ENCODE measurements at places on chromosomes 4 and X.

DNA sequence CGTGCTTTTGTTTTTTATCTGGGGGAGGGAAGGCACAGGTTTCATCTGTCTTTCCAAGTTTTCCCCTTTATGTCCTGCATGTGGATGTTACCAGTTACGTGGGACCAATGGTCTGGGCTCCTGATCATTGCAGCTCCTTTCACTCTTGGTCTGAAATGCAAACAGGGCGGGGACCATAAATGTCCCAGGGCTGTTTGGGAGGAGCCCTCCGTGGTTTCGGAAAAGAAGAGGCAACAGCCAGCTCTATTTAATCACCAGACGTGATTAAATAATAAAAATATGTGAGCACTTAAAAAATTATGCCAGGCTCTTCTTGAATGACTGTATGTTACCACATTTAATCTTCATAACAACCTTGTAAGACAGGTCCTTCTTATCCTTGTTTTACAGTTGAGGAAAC is 30.8 kb upstream of the C1GALT1C1 start:
- DNase-seq, result no peak

DNA sequence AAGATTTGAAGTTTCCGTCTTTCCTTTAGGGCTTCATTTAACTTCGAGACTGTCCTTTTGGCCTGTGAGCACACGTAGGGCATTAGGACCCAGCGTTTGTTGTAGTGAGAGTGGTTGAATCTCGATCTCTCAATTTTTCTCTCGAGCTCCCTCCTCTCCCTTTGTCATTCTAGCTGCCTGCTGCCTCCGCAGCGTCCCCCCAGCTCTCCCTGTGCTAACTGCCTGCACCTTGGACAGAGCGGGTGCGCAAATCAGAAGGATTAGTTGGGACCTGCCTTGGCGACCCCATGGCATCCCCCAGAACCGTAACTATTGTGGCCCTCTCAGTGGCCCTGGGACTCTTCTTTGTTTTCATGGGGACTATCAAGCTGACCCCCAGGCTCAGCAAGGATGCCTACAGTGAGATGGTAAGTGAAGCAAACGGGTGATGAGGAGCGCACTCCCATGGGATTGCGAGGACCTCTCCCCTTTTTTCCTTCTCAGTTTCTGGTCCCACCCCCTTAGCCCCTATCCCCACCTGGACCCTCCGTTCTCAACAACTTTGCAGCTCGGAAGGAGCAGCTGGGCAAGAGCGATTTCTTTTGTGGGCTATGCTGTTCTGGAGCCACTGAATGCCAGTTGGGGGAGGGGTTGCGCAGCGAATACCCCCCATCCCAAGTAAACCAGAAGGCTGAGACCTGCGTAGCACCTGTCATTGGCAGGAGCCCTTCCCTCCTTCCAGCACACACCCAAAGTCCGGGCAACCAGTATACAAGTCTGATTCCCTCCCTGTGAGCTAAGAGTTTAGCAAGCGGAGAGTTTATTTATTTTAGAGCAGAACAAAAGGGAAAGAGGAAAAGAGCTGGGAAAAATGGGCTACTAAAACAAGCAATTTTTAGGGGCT is at the start of gene TMEM35A:
Gene TMEM35A (plus strand): TSS at position 164 of the 883 bp plus-strand sequence. CDS start 124 bp downstream, at position 288.
- peak; percentile 33 for DNase-seq

GRCh38 chrX:2533424-2533823 is 32.6 kb upstream of the DHRSX start:
- DNase-seq, result no peak

GRCh38 chr4:119684463-119684862 is 55.9 kb upstream of the PDE5A start:
- no peak for DNase-seq

DNA sequence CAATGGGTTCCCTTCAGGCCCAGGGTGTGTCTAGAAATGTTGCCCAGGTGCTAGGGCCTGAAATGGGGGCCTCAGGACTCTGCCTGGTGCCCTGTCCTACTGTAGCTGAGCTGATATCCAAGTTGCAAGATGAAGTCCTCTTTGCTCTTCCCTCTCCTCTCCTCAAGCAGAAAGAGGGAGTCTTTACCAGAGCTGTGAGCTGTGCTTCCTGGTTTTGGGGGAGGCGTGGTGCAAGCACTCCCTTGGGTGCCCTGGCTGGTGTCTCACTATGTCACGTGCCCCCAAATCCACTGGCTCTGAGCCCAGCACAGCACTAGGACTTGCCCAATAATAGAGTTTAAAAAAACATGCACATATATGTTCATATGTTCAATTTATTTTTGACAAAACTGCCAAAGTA is 29.3 kb upstream of the CT47A1 start:
- DNase-seq, result no peak

DNA sequence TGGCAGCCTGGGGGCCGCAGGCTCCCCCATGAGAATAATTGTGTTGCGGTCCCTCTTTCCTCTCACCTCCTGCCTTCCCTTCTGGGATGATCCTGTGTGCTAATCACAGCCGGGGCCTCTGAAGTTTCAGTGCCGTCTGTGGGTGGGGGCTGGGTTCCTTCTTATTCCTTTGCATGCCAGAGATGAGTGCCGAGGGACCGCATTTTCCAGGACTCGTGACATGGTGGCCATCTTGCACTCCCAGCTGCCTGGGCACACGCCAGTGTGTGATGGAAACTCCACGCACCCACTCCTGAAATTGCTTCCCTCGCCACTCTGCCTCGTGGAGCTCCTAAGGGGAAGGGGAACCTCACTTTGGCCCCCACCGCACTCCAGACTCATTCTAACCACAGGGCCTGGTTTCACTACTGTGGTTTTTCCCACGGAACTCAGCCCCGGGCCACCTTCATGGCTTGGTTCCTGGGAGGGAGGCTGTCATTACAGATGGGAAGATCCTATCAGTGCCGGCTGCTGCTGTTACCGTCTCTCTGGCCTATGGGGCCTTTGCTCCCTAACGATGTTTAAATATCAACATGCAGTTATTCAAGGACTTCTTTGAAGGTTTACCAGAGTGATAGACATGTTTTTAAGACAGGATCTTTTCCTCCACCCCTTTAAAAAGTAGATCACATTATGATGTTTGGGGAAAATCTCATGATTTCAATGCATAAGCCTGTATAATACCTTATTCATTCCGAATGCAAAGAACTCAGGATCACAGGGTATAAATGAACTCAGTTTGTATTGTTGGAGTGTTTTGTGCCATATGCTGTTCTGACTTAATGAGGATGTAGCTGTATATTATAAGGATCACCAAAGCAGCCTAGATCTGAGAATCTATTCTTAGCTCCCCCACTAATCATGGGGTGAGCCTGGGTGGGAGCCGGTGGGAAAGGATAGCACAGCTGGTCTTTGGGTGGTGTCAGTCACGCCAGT is 89.6 kb downstream of the SORCS2 start:
- no peak for DNase-seq

DNA sequence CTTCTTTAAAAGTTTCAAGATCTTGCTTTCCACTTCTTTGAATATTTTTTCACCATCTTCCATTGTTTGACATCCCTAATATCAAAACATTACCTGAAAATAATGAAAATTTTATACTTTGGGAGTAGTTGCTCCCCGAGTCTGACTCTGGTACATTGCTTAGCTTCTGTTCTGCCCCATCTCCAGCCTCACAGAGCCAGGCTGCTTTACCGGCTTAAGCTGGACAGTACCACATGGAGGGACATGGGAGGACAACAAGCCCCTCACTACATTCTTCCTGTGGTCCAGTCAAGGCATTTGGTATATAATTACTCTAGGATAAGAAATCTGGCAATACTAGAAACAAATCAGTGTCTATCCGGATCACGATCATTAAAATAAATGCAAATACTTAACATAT is 60.2 kb downstream of the UGT8 start:
- DNase-seq, result no peak

DNA sequence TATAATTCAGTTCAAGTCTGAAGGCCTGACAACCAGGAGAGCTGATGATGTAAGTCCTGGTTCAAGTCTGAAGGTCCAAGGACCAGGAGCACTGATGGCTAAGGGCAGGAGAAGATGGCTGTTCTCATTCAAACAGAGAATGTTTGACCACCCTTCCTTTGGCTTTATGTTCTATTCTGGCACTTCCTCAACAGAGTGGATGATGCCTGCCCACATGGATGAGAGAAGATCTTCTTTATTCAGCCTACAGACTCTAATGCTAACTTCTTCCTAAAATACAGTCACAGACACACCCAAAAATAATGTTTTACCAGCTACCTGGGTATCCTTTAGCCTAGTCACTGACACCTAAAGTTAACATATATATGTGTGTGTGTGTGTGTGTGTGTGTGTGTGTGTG is 25.6 kb upstream of the IRF2 start:
- DNase-seq, result no peak

DNA sequence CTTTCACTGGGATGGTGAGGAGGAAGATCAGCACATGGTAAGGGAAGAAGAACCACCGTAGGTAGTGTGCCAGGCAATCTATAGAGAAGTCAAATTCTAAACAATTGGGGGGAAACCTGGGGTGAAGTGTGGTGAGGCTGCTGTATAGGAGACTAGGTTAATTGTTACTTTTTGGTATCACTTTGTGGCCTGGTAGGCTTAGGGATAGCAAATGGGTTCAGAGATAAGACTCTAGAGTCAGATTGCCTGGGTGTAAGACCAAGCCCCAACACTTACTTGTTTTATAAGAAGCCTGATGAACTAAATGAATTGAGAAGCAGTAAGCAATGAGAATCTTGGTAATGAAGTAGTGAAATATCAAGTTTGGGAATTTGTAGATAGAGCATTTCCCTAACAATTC is 8.7 kb downstream of the SMAD1 start:
- no peak for DNase-seq

GRCh38 chr4:1242506-1243450 is 6.2 kb downstream of the CTBP1 start:
- DNase-seq, result no peak

DNA sequence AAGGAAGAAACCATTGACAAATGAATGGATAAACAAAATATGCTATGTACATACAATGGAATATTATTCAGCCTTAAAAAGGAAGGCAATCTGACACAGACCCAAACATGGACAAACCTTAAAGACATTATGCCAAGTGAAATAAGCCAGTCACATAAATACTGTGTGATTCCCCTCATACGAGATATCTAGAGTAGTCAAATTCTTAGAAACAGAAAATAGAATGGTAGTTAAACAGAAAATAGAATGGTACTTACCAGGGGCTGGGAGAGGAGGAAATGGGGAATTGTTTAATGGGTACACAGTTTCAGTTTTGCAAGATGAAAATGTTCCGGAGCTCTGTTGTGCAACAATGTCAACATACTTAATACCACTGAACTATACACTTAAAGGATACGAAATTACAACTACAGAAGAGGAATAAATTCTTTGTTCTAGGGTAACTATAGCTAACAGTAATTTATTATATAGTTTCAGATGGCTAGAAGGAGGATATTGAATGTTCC is 47.8 kb upstream of the DUSP21 start:
- no peak for DNase-seq

- DNase-seq, result no peak
Measured at GRCh38 chrX:112643721-112644120, 36.0 kb downstream of the LHFPL1 start.

DNA sequence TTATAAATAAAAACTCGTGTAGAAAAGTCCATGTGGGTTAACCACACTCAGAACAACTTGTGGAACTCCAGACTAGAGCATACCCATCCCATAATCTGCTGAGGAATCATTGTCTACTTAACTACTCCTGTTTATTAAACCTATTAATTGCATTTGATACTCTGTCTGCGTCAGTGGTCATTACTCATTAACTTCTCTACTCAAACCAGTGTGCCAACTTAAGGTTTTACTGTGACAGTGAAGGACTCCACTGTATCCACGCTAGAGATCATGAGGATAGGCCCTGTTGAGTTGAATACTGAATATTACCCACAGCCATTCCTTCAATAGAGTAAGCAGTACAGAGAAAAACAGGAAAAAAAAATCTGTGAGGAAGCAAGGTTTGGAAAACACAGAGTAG is 17.3 kb downstream of the HPGD start:
- DNase-seq, result no peak

DNA sequence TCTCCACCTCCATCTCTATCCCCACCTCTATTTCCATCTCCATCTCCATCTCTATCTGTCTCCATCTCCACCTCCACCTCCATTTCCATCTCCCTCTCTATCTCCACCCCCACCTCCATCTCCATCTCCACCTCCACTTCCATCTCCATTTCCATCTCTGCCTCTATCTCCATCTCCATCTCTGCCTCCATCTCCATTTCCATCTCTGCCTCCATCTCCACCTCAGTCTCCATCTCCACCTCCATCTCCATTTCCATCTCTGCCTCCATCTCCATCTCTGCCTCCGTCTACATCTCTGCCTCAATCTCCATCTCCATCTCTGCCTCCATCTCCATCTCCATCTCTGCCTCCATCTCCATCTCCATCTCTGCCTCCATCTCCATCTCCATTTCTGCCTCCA is 40.8 kb upstream of the CHRNA9 start:
- no peak for DNase-seq

- no peak for DNase-seq
Measured at GRCh38 chrX:43753637-43754036, 97.5 kb downstream of the MAOA start.

- DNase-seq, result no peak
Measured at GRCh38 chr4:53608649-53609048, 17.4 kb upstream of the LNX1 start.

GRCh38 chrX:149205937-149206336 is 299.2 kb downstream of the IDS start:
- no peak for DNase-seq

DNA sequence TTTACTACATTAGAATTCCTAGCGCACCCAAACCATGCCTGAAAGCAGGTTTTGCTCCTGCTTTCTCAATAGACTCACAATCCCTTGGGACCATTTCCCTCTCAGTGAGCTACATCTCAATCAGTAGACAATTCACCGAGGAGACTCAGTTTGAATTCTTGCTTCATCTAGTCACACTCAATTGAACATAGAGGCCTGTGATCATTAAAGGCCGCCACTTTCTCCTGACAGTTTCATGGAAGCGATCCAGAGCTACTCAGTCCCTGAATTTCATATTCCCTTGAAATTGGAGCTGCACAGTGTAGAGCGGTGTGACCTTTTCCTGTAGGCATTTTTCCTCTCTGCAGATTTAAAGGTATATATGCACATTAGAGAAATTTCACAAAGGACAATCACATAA is 193.9 kb upstream of the SPOCK3 start:
- peak; percentile 30 for DNase-seq

- DNase-seq, result peak; percentile 53
Measured at GRCh38 chr4:149158817-149159216, 656.8 kb downstream of the IQCM start.

DNA sequence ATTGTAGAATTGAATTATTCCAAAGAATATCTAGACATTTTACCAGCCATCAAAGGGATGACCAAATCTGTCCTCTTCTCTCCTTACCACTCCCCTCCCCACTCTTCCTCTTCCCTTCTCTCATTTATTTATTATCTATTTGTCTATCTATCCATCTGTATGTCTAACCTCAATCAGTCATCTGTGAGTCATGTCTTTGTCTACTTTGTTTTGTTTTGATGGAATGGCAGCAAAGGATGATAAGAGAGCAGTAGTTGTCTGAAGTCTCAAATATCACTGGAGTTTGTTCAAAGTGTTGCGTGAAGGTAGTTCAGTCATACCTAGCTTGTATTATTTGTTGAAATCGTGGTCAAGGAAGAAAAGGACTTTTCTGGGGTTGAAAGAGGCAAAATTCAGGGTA is 34.7 kb upstream of the PGRMC2 start:
- peak; percentile 69 for DNase-seq

Measured in fibroblast of skin of right biceps (primary cell).